T-helper 1 cell (primary cell): ENCODE measurements at places on chromosomes 13 and 19.

GRCh38 chr13:109785141-109785891 lies 1.1 kb downstream of the IRS2 start:
- DNase-seq, result peak; percentile 18

GRCh38 chr13:79398915-79399314 lies 7.1 kb downstream of the RBM26 start:
- no peak for DNase-seq

GRCh38 chr13:109983447-109983846 lies 197.1 kb upstream of the IRS2 start:
- no peak for DNase-seq

- no peak for DNase-seq
These were observed 33.0 kb downstream of the MIPEP start for GRCh38 chr13:23856008-23856750.

- DNase-seq, result no peak
These were observed at the start of gene CLDND2 for GRCh38 chr19:51368366-51369282. Gene CLDND2, minus strand, starts transcription at chr19:51369003. Its CDS starts 426 bp downstream, at chr19:51368577.

- DNase-seq, result no peak
These were observed at the start of gene BTBD2 for GRCh38 chr19:2015608-2015950. Gene BTBD2, minus strand, starts transcription at chr19:2015714. Its CDS starts 11 bp downstream, at chr19:2015703.

DNA sequence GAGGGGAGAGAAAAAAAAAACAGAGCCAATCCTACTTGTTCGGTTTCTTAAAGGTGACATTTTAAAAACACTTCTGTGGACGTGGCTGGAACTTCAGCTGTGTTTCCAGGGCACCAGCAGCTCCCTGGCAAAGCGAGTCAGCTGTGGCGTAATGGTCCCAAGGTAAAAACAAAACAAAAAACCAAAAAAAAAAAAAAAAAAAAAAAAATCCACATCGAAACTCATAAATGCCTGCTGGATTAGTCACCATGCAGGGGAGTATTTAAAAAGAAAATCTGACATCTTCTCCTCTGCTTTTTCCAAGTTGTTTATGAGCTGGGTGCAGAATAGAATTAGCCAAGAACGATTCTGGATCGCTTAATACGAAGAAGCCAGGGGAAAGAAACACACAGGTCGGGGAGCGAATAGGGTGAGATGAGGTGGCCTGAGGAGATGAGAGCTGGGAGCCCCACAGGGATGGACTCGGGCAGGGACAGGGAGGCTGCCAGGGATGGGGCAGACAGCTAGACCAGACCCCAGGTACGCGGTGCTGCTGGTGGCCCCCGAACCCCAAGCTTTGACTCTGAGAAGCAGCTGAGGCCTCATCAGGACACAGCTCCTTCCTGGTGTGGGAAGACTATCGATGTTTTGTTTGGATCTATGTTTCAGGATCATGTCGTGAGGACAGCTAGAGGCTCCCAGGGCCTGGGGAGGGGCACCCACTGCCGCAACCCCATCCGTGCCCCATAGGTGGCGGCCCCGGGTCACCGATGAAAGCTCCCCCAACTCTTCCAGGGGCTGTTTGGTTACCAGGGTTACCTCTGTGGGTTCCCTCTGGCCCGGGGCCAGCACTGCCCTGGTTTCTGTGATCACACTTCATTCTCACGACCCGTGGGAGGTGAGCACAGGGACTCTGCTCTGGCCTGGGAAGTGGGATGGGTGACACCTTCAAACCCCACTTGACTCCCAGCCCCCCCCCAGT lies 3.1 kb upstream of the CTXN1 start:
- peak; percentile 68 for DNase-seq

GRCh38 chr13:112710855-112711527 lies 21.2 kb downstream of the ATP11A start:
- no peak for DNase-seq

DNA sequence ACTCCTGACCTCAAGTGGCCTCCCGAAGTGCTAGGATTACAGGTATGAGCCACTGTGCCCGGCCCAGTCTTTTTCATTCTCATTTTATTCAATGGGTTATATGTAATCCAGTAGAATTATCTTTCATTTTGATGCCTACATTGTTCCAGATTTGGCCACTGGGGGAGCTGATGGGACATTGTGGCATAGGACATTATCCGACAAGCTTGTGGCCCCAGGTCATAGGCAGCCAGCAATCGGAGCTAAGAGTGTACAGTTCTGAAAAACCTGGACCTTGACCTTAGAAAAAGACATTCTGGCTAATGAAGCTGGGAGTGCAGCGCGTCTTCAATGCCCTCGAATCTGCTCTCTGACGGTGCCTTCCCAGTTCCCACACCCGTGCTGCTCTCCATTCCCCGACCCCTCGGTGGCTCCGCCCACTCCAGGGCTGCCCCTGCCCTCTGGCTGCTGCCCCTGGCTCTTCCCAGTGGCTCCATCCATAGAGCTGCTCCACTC lies 108.7 kb downstream of the TEX29 start:
- no peak for DNase-seq

DNA sequence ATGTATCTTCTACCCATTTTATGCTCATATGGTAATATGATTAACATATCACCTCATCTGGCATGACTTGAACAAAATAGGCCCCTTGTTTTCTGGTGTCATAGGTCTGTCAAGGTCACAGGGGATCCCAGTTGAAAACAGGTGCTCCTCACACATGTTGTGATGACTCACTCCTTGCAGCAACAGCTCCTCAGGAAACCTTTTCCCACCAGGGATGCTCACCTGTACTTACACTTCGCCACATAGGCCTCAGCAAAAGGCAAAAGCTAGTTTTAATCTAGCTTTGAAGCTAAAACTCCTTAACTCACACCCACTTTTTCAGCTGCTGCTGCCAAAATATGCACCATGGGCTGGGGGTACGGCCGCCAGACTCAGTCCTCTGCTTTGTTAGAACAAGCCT lies 110.0 kb upstream of the SOX21 start:
- DNase-seq, result no peak

DNA sequence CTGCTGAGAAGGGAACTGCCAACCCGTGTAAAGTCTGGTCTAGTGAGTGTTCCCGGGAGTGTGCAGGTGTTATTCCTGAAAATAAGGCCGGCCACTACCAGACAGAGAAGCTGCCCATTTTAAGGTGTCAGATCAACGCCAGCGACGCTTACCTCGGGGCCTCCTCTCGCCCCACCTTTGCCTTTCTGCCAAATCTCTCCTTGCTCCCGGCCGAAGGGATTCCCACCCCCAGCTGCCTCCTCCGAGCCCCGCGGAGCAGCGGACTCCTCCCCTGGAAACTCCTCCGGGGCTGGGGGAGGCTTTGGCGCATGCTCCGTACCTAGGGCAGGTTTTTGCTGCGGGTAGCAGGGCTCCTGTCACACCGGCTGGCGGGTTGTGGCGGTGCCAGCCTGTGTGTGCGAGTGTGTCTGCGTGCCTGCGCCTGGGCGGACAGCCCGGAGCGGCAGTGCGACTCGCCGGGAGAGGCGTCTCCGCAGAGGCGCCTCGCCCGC lies at the start of gene HS6ST3:
TSS of gene HS6ST3 (plus strand) at position 359 of the 491 bp plus-strand sequence.
- DNase-seq, result no peak

GRCh38 chr13:112809332-112810315 lies 119.8 kb downstream of the ATP11A start:
- no peak for DNase-seq

DNA sequence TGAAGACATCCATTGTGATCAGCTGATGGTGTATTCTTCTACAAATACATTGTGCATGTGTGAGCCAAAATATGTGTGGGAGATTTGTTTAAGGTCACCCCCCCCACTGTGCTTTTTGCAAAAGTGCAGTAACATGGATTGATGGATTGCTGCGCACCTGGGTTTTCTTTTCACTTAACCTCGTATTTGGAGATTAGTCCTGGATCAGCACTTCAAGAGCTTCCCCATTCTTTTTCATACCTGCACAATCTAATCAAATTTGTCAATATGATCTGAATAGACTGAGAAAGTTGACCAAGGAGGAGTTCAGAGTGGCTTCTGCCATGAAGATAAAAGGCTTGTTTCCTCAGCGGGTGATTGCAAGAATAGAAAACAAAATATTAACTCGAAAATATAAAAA lies 23.7 kb downstream of the NAA16 start:
- DNase-seq, result no peak

- no peak for DNase-seq
These were observed 1.4 kb downstream of the ECH1 start for GRCh38 chr19:38830039-38830733.

DNA sequence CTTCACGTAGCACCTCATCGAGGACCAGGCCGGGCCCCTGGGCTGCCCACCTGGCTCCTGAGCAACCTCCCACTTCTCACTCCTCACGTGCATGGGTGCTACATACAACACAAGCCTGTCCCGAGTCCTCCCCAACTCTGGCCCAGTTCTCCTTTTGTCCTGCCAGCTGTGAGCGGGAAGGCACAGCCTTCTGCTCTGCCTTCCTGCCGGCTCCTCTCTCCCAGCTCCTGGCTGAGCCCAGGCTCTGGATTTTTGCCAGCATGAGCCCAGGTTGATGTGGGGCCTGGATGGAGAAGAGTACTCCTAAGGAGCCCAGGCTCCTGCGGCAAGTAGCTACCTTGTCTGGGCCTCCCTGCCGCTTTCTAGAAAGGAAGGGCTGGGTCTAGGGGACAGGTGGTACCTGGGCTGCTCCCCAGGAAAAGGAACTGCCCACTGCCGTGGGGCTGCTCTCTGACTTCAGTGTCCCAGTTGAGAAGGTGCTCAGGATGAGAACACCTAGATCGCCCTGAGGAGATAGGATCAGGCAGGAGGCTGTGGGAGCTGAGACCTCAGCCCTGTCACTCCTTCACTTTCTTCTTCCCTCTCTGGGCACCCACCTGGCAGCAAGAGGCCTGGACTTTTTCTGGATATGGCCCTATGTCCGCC lies 23.6 kb downstream of the LYL1 start:
- no peak for DNase-seq

- no peak for DNase-seq
These were observed 1781.7 kb upstream of the PRR20A start for GRCh38 chr13:55359067-55359466.

DNA sequence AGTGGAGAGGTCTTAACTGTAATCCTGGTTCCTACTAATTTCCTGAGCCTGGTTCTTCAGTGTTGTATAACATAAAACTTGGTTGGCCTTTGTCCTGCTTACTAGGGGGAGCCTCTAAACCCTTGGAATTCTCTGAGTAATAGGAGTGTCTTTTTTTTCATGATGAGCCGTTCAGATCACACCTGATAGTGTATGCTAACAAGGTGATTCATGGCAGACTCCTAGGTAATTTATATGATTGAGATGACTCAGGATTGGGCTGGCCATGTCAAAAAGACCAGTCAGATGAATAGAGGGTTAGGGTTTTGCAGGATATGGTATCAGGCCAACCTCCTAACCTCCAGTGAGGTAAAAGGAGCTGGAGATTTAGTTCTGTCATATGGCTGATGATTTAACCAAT lies 135.8 kb upstream of the KLF12 start:
- no peak for DNase-seq

DNA sequence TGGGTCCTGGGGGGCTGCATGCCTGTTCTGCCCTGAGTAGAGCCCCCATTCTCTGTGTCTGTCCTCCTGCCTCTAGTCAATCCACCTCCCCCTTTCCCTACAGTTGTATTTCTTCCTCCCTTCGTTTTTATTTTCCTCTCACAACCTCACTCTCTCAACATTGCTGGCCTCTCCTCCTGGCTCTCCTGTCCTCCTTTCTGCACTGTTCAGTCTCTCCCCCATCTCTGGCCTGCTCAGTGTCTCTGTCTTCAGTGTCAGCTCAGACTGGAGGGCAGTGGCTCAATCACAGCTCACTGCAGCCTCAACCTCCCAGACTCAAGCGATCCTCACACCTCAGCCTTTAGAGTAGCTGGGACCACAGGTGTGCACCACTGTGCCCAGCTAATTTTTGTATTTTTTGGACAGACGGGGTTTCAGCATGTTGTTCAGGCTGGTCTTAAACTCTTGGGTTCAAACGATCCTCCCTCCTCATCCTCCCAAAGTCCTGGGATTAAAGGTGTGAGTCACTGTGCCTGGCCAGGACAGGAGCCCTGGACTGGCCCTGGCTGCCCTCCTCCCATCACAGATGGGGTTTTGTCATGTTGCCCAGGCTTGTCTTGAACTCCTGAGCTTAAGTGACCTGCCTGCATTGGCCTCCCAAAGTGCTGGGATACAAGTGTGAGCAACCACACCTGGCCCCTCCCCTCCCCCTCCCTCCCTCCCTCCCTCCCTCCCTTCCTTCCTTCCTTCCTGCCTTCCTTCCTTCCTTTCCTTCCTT lies 32.0 kb upstream of the IGFL1 start:
- no peak for DNase-seq
